Naive thymus-derived CD8-positive, alpha-beta T cell (primary cell): ENCODE measurements at places on chromosomes 2 and 18.

DNA sequence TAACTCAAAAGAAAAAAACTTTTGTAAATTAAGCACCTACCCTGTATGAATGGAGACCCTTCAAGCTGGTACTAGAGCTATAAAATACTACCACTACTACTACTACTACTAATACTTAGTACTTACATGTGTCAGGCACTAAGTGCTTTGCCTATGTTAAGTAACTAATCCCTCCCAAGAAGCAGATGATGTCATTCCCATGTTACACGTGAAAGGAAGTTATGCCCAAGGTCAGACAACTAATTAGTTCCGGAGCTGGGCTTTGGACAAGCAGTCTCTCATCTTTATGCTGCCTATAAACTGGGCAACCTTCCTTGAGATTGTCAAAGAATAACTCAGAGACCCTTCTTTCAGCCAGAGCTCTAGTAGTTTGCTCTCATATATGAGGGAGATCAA, 13.9 kb upstream of the ATP6V1B1 start:
- no peak for DNase-seq

GRCh38 chr2:232236200-232236599, 142.4 kb upstream of the ALPP start:
- DNase-seq = no peak

GRCh38 chr2:155980941-155981560, 351.5 kb downstream of the NR4A2 start:
- no peak for DNase-seq

- no peak for DNase-seq
These were observed 49.9 kb upstream of the TMEM18 start for GRCh38 chr2:727071-727470.

DNA sequence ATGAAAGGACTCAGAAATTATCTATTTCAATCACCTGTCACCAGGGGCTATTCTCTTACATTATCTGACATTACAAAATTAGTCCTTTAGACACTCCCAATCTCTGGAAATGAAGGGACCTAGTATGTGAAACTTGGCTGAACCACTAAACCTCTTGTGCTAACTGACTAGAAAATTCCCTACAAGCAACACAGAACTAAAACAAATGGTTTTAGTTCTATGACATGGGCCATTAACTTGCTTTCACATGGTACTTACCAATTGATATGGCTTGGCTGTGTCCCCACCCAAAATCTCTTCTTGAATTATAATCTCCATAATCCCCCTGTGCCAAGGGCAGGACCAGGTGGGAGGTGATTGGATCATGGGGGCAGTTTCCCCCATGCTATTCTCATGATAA, 16.6 kb downstream of the SERPINE2 start:
- DNase-seq = no peak

GRCh38 chr2:10454505-10454904, 6.4 kb upstream of the ODC1 start:
- DNase-seq = no peak

DNA sequence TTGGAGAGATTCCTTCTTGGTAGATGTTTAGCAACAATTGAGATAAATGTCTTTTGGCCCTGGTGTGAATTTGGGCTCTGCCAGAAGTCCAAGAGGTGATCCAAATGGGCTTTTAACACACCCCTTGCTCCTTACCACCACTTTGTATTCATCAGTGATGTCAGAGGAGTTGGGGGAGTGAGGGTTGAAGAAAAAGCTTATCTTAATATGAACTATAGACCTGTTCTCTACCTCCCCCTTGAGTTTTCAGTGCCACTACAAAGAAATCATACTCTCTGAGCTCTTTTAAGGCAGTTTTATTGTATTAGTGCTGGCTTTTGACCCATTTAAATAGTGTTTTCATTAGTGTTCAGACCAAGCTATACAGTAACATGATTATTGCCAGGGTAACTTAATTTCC, 229.1 kb downstream of the PHLPP1 start:
- no peak for DNase-seq

- DNase-seq = no peak
These were observed 96.7 kb upstream of the LMAN1 start for GRCh38 chr18:59455728-59456276.

DNA sequence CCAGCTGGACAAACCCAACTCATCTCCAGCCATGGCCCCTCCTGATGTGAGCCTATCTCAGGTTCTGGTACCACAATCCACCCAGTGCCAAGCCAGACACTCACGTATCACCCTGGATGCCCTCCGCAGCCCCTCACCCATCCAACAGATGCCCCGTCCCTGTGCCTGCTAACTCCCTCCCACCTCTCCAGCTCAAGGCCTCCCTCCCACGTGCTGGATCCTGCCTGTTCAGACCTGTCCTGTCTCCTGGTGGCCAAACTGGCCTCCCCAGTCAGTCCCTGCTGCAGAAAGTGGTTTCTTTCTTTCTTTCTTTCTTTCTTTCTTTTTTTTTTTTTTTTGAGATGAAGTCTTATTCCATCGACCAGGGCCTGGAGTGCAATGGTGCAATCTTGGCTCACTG, 86.2 kb downstream of the RRM2 start:
- no peak for DNase-seq

- no peak for DNase-seq
These were observed 222.5 kb upstream of the COPS8 start for GRCh38 chr2:236862961-236863728.

DNA sequence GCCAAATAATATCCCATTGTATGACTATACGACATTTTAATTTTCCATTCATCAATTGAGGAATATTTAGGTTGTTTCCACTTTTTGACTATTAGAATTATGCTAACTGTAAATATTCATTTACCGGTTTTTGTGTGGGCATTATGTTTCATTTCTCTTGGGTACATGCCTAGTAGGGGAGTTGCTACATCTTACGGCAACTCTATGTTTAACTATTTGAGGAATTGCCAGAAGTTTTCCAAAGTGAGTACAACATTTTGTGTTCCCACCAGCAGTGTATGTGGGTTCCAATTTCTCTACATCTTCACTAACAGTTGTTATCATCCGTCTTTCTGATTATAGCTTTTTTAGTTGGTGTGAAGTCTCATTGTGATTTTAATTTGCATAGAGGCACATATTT, 1.6 kb upstream of the KDSR start:
- DNase-seq = no peak

DNA sequence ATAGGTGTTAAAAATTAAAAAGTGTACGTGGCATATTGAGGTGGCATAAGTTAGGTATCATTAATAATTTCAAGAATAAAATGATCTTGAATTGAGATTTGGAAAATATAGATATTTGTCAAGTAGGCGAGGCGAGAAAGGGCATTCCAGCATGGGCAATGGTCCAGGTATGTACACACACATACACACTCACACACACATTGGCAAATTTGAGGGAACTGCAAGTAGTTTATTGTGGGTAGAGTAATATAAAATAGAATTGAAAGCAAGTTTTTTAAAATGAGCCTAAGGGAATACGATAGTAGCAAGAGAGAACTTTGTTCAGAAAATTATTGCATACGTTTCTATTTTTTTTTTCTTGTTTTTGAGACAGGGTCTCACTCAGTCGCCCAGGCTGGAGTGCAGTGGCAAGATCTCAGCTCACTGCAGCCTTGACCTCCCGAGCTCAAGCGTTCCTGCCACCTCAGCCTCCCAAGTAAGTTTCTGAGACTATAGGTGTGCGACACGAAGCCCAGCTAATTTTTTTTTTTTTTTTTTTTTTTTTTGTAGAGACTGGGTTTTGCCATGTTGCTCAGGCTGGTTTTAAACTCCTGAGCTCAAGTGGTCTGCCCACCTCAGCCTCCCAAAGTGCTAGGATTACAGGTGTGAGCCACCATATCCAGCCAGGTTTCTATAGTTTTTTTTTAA, 96.7 kb upstream of the SLC39A10 start:
- no peak for DNase-seq

GRCh38 chr2:225636558-225636957, 237.0 kb downstream of the NYAP2 start:
- no peak for DNase-seq

DNA sequence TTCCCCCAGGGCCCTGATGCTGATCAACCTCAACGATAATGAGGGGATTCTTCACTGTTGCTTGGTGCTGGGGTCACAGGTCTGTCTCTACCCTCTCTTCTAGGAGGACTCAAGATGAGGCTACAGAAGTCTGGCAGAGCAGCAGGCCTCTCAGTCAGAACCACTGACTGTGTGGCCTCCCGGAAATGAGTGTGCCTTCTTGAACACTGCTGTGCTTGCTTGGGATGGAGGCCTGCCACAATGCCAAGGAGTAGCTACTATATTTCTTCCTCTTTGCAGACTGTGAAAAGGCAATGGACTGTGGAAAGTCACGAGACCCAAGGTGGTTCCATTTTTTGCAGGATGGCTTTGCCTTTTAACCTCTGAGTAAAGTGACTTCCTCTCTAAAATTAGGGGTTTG, 5.8 kb upstream of the HOXD1 start:
- DNase-seq = no peak

DNA sequence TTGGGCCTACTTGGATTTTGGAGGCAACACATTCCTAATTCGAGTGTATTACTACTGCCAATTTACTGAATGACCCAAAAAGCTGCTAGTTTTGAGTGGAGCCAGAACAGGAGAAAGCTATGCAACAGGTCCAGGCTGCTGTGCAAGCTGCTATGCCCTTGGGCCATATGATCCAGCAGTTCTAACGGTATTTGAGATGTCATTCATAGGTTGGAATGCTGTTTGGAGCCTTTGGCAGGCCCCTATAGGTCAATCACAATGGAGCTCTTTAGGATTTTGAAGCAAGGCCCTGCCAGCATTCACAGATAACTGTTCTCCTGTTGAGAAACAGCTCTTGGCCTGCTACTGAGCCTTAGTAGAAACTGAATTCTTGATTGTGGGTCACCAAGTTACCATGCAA, 368.7 kb downstream of the CDH19 start:
- no peak for DNase-seq

DNA sequence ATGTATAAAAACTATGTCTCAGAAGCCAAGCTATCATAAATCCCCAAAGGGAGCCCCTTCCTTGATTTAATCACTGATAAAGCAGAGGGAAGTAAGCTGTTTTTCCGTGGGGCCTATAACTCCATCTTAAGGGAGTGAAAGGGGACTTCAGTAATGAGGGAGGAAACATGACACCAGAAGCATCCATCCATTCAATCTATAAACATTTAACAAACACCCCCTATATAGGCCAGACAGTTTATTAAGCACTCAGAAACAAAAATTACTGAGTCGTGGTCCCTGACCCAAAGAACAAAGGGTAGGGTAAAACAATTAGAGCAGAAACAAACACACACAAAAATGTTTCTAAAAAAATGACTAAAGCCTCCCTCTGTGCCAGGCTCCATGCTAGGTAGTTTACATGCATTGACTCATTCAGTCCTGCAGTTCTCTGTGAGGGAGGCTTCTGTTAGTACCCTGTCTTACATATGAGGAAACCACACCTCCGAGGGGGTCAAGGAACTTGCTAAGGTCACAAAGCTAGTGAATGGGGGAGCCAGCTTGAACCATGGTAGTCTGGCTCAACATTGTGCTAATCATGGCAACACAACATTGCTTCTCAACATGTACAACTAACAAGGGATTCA, 472.1 kb downstream of the CDH2 start:
- no peak for DNase-seq

DNA sequence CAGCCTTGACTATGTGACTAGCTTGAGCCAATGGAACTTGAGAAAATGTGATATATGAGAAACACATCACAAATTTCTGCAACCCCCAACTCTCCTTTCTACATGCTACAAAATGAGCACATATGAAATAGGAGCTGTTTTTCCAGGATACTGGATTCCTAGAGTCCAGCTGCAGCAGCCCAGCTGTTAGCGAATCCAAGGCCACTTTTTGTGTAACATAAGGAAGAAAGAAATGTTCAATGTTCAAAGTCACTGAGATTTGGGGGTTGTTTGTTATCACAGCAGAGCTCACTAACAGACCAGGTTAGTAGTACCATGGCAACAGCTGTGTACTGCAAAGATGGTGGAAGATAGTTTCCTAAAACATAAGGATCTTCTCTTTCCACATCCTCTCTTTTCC, 12.6 kb upstream of the COL6A3 start:
- DNase-seq = no peak

DNA sequence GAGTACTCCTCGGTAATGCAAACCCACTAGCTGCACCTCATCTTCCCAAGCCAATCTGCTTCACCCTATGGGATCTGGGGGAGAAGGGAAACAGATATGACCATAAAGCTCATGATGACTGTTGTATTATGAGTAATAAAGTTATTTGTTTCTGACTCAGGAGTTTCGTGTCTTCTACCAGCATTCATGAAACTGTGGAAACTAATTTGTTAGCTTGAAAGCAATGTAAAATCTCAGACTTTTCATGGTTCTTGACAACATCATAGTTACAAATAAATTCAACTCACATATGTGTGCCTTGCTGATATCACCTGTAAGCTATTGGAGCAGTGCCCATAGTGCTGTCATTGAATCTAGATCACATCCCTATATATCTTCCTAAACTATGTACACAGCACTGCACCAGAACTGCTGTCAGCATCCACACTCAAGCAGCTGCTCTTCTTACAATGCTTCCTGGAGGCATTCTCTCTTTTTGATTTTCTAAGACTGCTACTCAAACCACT, 135.6 kb upstream of the KYNU start:
- DNase-seq = no peak

DNA sequence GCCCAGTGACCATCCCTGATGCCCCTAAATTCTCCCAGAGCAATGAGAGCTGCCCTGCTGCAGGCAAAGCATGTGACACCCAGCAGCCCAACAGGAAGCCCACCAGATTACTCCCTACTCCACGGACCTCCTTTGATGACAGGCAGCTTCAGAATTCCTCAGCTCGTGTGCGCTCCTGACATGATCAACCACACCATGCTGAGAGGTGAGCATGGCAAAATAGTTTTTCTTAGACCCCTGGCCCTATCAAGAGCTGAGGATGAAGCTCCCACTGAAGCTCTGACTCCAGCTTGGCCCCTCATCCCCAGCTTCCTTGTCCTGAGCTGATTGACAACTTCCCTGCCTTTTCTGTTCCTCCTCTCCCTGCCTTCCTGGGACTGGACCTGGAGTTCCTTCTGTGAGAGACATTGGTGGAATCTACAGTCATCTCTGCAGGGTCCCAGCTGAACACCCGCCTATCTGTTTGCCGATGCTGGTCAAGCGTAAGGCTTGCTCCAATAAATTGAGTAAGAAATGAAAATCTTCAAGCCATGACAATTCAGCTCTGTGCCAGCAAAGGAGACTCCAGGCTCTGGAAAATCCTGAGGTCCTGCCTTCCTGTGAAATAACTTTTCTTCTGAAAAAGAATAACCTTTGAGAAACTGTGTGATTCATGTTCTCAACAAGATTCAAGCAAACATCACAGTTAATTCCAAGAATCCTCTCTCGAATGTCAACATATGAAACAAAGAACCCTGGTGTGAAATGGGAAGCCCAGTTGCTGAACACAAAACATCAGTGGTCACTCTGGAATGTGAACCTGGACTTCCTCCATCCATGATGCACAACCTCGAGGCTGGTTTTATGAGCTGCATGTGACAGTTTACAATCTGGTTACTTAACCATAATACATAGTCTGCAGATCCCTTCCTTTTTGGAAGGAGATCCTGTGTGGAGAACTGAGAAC, 201.1 kb downstream of the SPP2 start:
- DNase-seq = no peak

- no peak for DNase-seq
These were observed 17.0 kb downstream of the TTLL4 start for GRCh38 chr2:218727502-218728165.
